KG1 (cell line): ENCODE measurements at places on chromosomes 13 and 19.
A peak's percentile ranks its signal among the peaks of the same experiment; 100 is the strongest.

DNA sequence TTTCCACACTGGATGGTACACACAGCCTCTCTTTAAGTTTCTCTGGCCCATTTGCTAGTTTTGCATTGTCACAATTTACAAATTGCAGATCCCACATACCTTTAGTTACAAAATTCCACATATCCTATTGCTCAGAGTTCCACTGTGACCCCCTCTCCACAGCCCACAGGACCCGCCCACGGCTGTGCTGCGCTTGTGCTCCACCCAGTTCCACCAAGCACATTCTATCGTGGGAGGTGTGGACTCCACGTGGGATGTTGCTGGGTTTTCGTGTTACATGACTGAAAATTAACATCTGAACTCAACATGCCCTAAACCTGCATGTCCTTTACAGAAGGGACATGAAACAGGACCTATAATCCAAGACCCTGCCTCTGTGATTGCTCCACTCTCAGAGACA is 423.0 kb downstream of the IRS2 start:
- no peak for DNase-seq

GRCh38 chr13:46992383-46992952 is 95.6 kb upstream of the HTR2A start:
- DNase-seq = no peak

DNA sequence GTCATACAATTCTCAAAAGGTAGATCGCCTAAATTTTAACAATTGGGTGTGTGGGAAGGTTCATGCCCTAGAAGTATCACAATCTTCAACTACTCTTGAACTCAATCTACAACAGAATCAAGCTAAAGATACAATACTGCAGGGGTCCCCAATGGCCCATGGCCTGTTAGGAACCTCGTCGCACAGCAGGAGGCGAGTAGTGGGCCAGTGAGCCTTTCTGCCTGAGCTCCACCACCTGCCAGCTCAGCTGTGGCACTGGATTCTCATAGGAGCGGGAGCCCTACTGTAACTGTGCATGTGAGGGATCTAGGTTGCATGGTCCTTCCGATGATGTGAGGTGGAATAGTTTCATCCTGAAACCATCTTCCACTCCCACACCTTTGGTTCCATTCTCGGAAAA is 230.6 kb downstream of the KLF12 start:
- DNase-seq = no peak

GRCh38 chr13:37752146-37752545 is 117.4 kb downstream of the TRPC4 start:
- no peak for DNase-seq

DNA sequence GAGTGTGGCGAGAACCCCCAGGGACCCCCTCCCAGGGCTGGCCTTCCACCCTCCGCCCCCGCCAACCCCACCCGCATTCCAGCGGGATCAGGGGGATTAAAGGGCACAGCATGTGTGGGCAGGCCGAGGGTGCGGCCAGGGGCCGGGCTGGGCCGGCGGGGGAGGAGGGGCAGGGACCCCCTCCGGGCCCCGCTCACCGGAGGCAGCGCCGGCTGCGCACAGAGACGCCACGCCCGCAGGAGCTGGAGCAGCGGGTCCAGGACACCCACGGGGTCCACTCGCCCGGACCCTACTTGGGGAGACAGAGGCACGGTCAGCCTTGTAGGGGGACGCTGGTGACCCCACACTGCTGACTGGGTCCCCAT is 2.4 kb downstream of the ADAMTSL5 start:
- DNase-seq = no peak

GRCh38 chr13:77386046-77386445 is 59.2 kb upstream of the MYCBP2 start:
- no peak for DNase-seq

DNA sequence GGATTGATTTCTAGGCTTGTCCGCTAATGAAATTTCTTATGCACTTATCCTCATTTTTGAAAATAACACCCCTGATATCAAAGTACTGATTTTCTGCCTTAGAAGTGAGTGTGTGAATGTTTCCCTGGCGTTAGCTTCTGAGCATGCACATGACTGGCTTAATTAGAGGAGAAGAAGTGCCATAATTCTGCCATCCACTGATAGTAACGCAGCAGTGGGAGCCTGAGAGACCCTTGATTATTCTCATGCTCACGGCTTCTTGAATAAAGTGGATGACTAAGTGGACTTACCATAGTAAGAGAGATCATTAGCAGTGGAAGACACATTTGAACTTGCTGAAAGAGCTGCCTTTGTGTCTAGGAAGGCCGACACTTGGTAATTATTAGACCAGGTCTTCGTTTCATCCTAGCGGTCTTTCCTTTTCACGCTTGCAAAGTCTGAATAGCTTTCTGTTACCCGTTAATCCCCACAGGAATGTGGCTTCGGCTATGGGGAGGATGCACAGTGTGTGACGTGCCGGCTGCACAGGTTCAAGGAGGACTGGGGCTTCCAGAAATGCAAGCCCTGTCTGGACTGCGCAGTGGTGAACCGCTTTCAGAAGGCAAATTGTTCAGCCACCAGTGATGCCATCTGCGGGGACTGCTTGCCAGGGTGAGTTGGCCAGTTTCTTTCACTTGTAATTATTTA is 45.3 kb downstream of the TNFRSF19 start:
- no peak for DNase-seq

DNA sequence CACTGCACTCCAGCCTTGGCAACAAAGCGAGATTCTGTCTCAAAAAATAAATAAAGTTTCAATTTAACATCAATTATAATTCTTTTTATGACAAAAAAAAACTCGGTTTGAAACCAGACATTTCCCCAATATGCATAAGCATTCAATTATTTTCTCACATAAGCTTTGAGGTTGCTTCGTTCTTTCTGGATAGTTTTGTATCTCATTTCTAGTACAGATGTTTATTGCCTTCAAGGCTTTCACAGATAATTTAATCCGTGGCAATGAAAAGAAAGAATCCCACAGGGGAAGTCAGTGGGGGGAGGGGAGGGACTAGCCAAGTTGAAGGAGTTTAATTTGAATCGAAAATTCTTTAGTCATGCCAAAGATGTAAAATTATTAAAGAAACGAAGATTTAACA is 29.6 kb upstream of the TSC22D1 start:
- no peak for DNase-seq

DNA sequence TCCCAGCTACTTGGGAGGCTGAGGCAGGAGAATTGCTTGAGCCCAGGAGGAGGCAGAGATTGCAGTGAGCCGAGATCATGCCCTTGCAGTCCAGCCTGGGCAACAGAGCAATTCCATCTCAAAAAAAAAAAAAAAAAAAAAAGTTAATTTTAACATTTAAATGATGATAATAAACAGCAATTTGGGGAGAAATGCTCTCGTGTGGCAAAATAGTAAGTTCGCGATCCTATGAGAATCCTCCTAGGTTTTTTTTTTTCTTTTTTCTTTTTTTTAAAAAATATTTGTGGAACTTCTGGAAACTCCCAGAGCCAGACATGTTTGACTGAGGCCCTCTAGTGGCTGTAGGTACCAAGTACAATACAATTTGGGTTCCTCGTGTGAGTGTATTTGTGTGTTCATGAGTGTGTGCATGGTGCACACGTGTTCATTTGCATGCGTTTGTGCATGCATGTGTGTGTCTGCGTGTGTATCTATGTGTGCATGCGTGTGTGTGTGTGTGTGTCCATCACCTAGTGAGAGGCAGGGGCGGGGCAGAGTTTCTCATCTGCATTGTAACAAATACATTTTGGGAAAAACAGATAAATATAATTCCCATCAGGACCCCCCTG is 31.2 kb downstream of the TMPRSS9 start:
- DNase-seq = peak; percentile 12

- no peak for DNase-seq
Measured at GRCh38 chr13:44165221-44165888, 208.3 kb upstream of the SERP2 start.

DNA sequence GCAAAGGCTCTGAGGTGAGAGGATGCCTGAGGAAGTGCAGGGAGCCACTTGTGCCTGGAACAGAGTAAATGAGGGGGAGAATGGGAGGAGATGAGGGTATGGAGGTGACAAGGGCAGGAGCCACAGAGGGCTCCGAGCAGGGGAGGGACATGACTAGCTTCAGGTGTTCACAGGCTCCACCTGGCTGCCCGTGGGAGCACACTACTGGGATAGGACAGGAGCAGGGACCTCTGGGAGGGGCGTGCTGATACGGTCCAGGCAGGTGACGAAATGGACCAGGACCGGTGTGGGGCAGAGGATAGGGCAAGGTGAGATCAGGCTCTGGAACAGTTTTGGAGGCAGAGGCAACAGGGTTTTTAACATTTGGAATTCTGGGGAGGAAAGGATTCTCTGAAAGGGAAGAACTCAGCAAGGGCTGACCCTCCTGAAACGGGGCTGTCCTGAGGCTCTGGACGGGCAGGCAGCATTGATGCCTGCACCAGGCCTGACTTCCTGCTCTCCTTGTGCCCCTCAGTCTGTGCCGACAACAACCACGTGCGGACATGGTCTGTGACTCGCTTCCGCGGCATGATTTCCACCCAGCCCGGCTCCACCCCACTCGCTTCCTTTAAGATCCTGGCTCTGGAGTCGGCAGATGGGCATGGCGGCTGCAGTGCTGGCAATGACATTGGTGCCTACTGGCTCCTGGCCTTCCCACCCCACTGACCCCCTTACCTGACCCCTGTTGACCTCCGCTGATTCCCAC is 11.6 kb downstream of the SHKBP1 start:
- DNase-seq = no peak

DNA sequence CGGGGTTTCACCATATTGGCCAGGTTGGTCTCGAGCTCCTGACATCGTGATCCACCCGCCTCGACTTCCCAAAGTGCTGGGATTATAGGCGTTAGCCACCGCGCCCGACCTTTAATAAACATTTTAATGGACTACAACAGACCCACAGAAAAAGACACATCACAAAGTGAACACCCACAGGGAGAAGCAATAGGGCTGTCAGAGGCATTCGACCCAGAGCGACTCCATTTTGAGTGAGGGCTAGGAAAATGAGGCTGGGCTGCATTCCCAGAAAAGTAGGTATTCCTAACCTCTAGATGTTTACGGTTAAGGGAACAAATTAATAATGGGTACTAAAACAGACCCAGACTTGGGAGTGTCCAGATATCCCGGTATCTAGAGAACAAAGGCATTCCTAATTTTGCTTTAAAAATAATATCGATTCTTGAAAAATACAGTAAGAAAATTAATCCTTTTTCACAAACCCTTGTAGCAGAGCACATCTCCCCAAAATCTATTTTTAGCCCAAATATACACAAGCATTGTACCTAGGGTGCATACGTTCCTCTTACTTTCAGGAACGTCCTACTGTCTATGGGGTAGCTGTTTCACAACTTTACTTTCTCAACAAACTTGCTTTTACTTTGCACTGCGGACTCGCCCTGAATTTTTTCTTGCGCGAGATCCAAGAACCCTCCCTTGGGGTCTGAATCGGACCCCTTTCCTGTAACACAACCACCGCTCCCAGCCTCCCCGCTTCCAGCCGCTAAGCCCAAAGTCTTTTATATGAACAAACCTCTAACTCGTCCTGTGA is 811 bp upstream of the ZNF8 start:
- DNase-seq = no peak

GRCh38 chr13:80585531-80585930 is 244.6 kb upstream of the SPRY2 start:
- DNase-seq = no peak

DNA sequence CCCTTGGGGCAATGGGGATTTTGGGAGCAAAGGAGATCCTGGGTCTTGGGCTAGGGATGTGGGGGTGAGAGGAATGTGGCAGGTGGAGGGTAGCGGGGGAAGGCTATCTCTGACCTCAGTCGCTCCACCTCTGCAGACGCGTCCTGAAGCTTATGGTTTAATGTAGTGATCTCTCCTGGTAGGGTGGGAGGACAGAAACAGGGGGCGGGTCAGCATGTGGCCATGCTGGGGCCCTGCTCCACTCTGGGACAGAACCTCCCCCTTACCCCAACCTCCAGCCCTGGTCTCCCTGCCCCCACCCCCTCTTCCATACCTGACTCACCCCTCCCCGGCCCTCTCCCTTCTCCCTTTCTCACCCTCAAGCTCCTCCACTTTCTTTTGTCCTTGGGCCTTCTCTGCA is 1.4 kb downstream of the BST2 start:
- no peak for DNase-seq

DNA sequence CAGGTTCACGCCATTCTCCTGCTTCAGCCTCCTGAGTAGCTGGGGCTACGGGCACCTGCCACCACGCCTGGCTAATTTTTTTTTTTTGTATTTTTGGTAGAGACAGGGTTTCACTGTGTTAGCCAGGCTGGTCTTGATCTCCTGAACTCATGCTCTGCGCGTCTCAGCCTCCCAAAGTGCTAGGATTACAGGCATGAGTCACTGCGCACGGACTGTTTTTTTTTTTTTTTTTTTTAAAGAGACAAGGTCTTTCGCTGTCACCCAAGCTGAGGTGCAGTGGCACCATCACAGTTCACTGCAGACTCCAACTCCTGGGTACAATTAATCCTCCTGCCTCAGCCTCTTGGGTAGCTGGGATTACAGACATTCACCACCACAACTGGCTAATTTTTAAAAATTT is 8.2 kb upstream of the ADAMTS10 start:
- DNase-seq = no peak

GRCh38 chr13:97616385-97616784 is 182.4 kb downstream of the RAP2A start:
- DNase-seq = no peak

- DNase-seq = no peak
Measured at GRCh38 chr13:103510007-103510535, 443.9 kb upstream of the SLC10A2 start.

- no peak for DNase-seq
Measured at GRCh38 chr19:57566396-57567265, 7.0 kb upstream of the ZNF550 start.

- DNase-seq = no peak
Measured at GRCh38 chr19:27733551-27734266, 1479.2 kb downstream of the UQCRFS1 start.

DNA sequence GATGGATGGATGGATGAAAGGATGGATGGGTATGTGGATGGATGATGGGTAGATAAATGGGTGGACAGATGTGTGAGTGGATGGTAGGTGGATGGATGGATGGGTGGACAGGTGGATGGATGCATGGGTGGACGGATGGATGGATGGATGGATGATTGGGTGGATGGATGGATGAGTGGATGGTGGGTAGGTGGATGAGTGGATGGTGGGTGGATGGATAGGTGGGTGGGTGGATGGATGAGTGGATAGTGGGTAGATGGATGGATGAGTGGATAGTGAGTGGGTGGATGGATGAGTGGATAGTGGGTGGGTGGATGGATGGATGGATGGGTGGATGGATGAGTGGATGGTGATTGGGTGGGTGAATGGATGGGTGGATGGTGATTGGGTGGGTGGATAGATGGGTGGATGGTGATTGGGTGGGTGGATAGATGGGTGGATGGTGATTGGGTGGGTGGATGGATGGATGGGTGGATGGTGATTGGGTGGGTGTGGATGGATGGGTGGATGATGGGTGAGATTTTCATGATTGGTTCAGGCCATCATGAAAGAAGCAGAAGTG is 4.5 kb upstream of the RAX2 start:
- no peak for DNase-seq

DNA sequence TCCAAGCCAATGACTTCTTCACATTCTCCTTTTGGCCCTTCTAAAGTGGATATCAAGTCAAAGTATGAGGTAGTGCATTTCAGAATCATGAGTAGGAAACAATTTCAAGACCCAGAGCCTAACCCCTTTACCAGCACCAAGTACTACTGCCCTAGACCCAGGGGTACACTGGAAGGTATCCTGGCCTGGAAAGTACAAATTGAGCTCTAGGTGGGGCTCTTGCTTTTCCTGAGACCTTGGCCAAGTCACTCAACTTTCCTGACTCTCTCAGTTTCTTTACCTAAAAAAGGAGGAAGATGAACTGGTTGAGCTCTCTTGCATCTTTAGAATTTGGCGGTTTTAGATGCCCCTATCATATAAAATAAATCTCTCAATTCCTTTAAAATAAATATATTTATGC is 204.7 kb downstream of the FGF14 start:
- DNase-seq = no peak
